Right renal cortex interstitium (tissue), 3 donors: ENCODE measurements at places on chromosomes 6 and 20. TPM values are rescaled to one million over a fixed set of nuclear protein-coding genes. Genes with fewer than 3 reads are reported as not detected.

CRISP3 gene
- 0.10 TPM for polyA plus RNA-seq

DNA sequence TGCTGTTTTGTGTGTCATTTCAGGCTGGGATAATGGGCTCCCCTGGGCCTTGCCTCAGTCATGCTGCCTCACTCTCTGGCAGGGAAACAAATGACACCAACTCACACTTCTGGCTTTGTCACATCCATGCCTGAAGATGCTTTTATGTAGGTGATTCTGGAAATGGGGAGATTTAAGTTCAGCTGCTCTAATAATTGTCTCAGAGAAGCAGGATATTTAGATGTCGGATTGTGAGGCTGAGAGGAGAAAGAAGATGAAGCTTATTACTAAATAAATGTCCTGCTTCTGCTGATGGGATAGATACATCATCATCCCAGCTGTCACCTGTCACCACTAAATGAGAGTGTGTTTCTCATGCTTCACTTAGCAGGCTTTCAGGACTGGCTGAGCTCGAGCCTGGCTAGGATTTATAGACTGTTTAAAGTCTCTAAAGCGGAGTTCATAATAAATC is 480.2 kb upstream of the SPTLC3 start:
- DNase-seq = no peak

DNA sequence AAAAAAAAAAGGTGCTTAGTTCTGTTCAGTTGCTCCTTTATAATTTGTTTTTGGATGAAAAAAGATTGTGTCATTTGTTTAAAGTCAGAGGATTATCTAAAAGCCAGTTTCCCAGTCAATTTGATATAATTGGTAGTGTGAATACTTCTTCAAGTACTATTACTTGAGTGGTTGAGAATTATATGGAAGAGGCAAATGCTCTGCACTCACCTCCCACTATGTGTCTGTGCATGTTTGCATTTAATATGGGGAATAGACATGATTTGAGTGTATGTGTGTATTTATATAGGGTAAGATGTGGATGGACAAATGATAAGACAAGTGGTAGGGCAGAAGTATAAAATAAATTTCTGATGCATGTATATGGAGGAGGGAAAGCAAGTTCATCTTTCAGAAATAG is 15.8 kb downstream of the GJA1 start:
- no peak for DNase-seq

- no peak for DNase-seq
Observed at GRCh38 chr6:437037-437392, 45.5 kb downstream of the IRF4 start.

DNA sequence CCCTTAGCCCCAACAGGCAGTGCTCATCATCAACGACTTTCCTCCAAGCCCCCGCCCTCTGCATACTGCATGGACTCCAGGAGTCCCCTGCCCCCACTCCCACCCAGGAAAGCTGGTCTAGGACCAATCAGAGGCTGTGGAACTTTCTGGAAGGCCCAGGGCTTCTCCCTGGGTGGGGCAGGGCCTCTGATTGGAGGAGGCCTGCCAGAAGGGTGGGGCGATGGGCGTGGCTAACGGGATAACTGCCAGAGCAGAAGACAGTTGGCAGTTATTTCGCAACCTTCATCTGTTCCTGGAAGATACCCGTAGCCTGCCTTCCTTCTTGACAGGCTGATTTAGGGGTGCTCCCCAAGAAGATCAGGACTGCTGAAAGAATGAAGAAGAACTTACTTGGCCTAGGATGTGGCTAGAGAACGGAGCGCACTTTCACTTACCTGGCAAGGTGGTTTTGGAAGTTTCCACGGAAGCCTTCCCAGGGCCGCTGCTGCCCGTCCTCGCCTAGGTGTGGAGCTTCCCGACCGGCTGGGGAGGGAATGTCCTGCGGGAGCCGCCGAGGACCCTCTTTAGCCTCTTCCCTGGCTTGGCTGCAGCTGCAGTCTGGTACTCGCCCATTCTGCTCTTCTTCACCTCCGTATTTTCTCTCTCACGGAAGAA is 209.0 kb downstream of the LRFN2 start:
- DNase-seq = no peak
